ENCODE measurements at places on chromosomes 11 and 22.
A peak's percentile ranks its signal among the peaks of the same experiment; 100 is the strongest.

GRCh38 chr11:40185793-40186192, 1273.7 kb downstream of the LRRC4C start:
- DNase-seq: no peak

DNA sequence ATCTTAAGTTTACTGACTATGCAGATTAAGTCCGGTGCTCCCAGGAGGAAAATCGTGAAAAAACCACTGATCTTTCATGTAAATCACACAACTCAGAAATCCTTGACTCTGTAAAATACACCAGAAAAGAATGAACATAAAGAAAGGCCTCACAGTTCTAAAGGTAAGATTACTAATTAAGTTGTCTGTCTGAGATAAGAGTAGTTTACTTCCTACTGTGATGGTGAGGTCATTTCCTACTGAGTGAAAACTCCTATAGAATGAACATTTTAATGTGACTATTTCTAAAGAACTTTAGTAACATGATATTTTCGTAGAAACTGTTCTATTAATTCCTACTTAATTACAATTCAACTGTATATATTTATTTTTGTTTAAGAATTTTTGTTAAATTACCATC, 774.4 kb upstream of the CHORDC1 start:
- DNase-seq: no peak

DNA sequence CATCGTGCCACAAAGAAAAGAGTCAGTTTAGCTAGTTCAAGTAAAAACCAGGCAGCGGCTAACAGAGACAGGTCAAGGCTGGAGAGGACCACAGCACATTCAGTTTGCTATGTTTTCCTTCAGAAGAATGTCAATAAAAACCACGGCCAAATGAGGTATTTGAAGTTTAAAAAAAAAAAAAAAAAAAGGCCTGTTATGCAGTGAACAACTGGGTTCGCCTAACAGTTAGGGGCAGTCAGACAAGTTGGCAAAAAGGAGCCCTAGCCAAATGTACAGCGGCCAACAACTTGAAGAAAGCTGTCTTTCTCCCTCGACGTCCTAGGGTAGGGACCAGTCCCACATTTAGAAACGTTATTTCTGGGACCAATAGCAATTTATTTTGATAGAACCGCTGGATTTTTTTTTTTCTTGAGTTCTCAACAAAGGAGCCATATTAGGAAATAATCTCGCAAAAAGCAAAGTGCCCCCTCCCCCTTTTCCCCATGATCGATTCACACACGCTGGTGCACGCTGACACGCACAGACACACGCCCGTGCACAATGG, 237.8 kb downstream of the TTC28 start:
- no peak for DNase-seq

- DNase-seq: no peak
Observed at GRCh38 chr22:46671824-46672432, 51.7 kb downstream of the GRAMD4 start.

DNA sequence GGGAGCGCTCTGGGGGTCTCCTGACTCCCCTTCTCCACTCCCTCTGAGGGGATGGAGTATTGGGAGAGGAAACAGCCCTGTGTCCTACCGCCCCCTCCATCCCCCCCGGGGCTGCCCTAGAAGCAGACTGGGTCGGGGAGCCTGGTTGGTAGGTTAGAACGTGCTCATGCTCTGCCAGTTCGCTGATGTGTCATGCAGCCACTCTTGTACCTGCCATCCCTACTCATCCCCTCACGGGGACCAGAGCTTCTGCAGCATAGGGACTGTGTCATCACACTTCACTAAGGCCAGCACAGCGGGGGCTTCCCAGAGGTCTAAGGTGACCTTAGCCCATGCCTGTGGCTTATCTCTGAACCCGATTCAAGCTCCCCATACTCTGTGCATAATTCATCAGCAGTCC, 4.7 kb downstream of the KCNJ1 start:
- no peak for DNase-seq

DNA sequence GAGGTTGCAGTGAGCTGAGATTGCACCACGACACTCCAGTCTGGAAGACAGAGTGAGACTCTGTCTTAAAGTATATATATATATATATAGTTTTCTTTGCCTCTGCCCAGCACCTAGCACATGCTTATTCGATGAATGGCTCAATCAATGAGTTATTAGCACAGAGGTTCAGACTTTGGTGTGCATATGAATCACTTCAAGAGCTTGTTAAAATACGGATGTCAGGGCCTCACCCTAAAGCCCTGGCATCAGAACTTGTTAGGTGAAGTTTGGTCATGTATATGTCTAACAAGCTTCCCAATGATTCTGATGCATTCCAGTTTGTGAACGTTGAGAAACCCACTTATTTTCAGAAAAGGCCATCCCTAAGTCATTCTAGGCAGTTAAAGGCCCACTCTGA, 21.8 kb upstream of the TMEM86A start:
- no peak for DNase-seq

DNA sequence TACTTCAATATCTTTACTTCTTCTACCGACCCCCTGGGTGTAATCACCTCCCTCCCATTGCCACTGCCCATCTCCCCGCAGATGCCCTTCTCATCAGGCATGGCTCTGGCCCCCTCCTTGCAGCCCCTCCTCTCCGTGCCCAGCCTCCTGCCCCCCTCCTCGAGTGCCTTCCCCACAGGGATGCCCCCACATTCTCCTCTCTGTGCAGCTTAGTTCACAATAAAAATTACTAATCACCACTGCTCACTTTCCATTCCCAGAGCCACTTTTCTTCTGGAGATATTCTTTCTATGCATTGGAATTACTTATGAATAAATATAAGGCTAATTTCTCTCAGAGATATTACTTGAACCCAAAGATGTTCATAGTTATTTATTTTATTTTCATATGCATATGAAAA, 22.1 kb downstream of the IFITM10 start:
- no peak for DNase-seq

GRCh38 chr11:86896441-86896841, 58.8 kb downstream of the FZD4 start:
- DNase-seq: no peak

DNA sequence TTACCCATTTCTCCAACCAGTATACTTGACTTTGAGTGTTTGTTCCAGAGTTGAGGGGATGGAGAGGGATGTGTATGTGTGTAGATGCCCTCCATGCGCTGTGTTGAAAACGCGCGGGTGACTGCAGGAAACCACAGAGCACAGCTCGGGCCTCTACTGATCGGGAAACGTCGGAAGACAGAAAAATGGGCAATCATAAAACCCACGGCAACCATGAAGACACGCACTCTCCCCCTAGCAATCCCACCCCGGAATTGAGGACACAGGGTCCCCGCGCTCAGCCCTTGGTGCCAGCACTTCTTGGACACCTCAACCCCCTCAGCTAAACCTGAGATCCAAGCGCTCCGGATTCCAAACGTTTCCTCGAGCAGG, 251 bp upstream of the UQCC3 start:
- no peak for DNase-seq

DNA sequence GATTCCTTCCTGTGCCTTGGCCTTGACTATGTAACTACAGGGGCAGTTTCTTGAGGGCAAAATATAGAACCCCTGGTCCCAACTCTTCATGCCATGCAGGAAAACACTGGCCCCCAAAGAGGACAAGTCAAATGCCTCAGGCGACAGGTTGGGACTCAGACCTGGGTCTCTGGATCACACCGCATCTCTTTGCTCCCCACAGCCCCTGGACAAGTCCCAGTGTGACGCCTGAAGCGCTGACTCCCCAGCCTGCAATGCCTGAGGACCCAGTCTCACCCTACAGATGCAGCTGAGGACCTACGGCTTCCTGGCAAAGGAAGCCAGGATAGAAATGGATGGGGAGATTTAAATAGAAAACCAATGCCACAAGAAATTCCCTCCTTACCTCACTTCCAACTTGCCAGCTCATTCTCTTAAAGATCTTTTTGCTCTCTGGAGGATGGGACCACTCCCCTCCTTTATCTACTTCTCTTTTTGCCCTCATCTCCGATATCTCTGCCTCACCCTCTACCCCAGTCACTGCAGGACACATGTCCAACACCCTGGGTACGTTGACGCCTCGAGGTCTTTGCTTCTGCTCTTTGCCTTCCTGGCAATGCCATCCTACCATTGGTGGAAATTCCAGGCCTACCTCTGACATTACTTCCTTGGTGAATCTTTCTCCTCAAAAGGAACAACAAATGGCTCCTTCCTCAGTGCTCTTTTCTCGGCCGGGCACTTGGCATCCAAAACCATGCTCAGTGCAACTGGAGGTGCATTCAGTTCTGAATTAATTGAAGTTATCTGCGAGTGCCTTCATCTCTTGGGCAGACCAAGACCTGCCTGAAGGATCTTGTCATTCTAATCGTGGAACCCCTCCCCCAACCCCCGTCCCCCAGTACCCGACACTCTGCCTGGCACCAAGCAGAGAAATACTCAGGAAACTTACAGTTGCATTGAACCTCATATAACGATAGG, 2.0 kb upstream of the PRDM11 start:
- no peak for DNase-seq

- no peak for DNase-seq
Observed at GRCh38 chr11:690738-691633, 4.0 kb downstream of the DEAF1 start.

DNA sequence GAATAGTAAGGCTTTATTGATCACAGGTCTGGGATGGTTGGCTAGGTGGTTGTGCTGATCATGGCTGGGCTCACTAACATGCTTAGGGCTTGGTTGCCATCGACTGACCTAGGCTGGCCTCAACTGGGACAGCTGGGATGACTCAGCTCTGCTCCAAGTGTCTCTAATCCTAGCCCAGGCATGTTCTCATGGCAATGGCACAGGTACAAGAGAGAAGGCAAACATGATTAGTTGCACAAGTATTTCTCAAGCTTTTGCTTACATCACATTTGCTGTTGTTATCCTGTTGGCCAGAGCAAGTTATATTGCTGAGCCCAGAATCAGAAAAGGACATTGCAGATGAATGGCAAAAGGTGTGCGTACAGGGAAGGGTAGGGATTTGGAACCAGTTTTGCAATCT, 68.5 kb upstream of the SLC35C1 start:
- DNase-seq: no peak

GRCh38 chr22:40417881-40418280, 47.5 kb downstream of the SGSM3 start:
- no peak for DNase-seq

DNA sequence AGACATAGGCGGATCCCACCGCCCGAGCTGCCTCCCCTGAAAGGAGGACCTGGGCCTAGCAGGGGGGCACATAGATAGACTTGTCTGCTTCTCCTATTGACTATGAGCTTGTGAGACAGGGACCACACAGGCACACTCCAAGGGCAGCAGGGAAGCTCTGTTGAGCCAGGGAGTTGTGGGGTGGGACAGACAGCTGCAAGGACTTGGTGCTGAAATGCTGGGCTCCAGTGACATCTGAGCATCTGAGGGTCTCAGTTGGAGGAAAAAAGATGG, 53.4 kb upstream of the ANO1 start:
- no peak for DNase-seq

DNA sequence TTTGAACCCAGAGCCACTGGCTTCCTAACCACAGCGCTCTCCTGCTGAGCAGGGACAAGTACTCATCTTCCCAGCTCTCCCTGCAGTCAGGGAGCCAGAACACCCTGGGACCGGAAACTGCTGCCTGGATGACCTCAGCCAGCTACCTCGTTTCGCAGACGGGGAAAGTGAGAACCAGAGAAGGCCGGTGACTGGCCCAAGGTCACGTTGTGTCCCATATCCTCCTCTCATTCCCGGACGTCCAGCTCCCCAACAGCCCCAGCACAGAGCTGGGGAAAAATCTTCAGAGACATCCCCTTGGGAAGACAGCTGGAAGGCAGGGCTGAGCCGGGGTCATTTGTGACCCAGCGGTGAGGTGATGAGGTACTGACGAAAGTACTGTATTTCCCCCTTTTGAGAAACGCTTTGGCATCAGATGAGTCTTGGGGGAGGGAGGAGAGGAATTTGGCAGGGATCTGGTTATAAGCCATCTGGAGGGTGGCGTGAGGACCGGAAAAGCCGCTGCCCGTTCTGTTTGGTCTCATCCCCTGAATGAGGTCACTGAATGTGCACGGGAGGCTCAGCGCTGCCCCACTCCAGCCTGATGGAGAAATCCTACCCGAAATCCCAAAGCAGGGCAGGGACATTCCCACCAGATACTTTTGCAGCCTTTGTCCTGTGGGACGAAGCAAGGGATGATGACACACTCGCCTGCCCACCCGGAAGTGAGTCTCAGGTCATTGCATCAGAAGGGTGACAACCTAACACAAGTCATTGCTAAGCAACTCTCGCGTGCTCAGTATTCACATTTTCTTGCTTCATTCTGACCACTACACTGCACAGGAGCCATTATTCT, 41.1 kb downstream of the LIF start:
- DNase-seq: peak; percentile 27

GRCh38 chr11:113193946-113194345, 120.4 kb upstream of the TTC12 start:
- no peak for DNase-seq

DNA sequence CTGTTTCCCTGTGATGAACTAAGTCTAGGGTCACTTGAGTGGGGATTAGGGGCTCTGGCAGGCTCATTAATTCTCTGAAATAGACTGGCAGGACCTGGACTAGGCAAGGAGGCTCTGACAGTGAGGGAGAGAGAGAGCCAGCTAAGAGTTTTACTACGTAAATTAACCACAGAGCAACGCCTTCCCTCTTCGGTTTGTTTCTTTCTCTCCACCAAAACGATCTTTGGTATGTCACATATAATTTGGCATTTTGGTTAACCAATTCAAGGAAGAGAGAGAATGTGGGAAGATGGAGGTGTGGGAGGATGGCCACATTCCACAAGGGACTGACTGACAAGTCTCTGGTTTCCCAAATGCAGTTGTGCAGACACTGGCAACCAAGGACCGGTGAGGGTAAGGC, 27.9 kb downstream of the ATG16L2 start:
- DNase-seq: no peak
